ENCODE measurements at places on chromosomes 11 and 22.

GRCh38 chr11:68881320-68881719 is 22.3 kb downstream of the MRPL21 start:
- no peak for DNase-seq

- DNase-seq, result no peak
Observed at GRCh38 chr11:11218629-11218986, 134.4 kb downstream of the CSNK2A3 start.

GRCh38 chr11:2675540-2675939 is 24.3 kb downstream of the KCNQ1OT1 start:
- no peak for DNase-seq

GRCh38 chr11:133222425-133223330 is 309.6 kb downstream of the OPCML start:
- DNase-seq, result no peak

DNA sequence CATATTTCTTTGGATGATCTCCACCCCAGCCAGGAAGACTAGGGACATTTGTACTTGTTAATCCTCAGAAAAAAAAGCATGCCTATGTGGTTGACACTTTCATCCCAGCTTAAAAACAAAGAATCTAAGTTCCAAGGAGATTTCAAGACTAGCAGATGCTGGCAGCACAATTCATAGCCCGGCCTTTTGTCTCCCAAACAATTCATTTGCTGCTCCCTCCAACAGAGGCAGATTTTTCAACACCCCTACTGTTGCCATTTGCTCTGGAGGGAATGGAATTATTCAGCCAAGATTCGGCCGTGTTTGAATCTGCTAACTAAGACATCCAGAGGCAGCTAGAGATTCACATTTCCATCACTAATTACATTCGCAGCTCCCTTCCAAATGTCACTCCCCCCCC is 15.3 kb downstream of the P2RX3 start:
- DNase-seq, result no peak

GRCh38 chr22:21975273-21975672 is 7.3 kb downstream of the TOP3B start:
- DNase-seq, result no peak

- DNase-seq, result no peak
Observed at GRCh38 chr11:47289856-47290255, 19.9 kb downstream of the MADD start.

- no peak for DNase-seq
Observed at GRCh38 chr11:57983191-57983590, 40.5 kb upstream of the OR9Q1 start.

GRCh38 chr22:30833322-30833721 is 135.3 kb downstream of the MORC2 start:
- DNase-seq, result no peak

- no peak for DNase-seq
Observed at GRCh38 chr22:18077087-18077638, 627 bp upstream of the PEX26 start.

DNA sequence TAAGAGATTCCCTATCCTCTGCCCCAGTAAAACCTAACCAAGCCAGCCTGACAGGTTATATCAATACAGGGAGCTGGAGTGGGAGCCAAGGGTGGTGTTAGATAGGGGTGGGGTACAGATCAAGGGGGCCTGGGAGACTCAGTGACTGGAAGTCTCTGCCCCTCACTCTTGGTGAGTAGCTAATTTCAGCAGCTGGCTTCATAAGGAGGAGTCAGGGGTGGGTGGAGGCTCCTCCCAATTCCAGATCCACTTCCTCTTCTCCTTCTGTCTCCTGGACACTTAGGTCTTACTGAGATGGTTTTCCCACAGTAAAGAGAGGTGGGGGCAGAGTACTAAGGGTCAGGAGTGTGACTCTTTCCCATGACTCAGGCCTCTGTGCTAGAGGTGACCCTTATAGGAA is 1.1 kb upstream of the VSIG2 start:
- no peak for DNase-seq

DNA sequence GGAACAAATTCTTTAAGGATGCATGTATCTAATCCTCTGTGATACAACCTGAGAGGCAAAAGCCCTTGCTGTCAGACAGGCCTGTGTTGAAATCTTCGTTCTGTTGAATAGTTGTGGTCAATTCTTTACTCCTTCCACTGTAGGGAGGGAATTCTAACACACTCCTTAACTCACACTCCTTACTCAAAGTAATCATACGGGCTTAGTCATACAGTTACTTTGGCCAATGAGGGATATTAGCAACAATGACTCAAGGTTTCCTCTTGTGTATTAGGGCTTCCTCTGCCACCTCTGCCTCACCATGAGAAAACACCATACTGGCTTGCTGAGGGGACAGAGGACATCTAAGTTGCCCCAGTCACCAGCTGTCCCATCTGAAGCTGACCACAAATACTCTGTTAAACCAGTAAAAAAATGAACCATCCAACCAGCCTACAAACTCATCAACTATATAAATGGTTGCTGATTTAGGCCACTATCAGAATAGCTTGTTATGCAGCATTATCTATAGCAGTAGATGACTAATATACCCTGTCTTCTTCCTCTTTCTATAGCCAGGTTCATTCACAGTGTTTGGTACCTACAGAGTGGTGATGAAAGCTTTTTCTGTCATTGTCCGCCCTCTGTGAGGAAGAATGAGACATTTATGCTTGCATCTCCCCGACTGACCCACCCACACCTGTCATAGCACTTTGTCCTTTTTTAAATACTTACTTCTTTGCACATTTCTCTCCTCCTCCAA is 322.8 kb upstream of the SYN3 start:
- DNase-seq, result no peak

GRCh38 chr11:100182350-100182749 is 504.7 kb upstream of the ARHGAP42 start:
- DNase-seq, result no peak

GRCh38 chr11:95592471-95592870 is 197.1 kb downstream of the FAM76B start:
- DNase-seq, result no peak

- no peak for DNase-seq
Observed at GRCh38 chr11:75493626-75494025, 32.1 kb downstream of the GDPD5 start.

Measured in stimulated activated CD4-positive, alpha-beta T cell treated with anti-CD3 and anti-CD28 coated beads, Interleukin-12 subunit alpha, Interleukin-12 subunit beta, amount 100 ng/mL, for 4 hours (primary cell).